ENCODE measurements at places on chromosomes 7 and 10.

- DNase-seq: no peak
Measured at GRCh38 chr7:155428171-155428834, 29.6 kb upstream of the EN2 start.

- no peak for DNase-seq
Measured at GRCh38 chr10:10418387-10418786, 599.3 kb upstream of the CELF2 start.

GRCh38 chr10:78920011-78920410 lies 148.8 kb upstream of the ZMIZ1 start:
- DNase-seq: no peak

DNA sequence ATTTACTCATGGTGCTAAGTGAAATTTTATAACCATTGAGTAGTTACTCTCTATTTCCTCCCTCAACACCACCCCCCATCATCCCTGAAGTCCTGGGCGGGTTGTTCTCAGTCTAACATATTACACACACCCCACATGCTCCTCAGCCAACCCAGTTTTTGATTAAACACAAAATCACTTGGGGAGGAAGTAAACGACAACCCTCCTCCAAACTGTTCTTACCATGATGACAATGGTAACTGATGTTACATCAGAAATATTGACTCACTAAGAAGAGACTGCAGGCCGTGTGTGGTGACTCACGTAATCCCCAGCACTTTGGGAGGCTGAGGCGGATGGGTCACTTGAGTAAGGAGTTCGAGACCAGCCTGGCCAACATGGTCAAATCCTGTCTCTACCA lies 44.2 kb downstream of the RAB11FIP2 start:
- DNase-seq: no peak

DNA sequence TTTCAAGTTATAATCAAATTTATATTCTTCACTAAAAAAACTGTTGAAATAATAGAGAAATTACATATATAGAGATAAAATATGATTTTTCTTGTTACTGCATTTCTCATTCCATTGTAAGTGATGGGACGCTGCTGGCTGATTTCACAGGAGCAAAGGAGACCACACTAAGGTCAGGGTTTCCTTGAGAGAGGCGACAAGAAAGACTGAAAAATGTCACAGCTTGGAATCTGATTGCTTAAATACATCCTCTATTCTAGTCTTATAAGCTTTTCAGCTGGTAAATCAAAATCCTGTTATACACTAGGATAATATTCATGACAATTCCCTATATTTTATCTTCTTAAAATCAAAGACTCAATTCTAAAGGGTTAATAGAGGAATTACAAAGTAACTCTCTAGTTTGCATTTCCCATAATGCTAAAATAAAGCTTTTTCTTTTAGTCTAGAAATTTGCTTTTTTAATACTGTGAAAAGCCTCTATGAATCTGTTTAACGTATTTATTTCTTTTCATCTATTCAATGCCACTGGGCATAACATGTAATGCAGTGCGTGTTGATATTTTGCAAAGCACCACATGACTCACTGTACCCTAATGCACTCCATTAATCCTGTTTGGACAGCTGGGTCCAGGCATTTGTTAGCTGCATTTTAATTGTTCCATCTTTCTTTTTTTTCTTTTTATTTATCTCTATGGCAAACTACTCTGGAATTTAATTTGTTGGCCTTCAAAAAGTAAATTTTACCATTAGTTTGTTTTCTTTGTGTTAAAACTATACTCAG lies 81.7 kb downstream of the RNF32 start:
- DNase-seq: no peak

DNA sequence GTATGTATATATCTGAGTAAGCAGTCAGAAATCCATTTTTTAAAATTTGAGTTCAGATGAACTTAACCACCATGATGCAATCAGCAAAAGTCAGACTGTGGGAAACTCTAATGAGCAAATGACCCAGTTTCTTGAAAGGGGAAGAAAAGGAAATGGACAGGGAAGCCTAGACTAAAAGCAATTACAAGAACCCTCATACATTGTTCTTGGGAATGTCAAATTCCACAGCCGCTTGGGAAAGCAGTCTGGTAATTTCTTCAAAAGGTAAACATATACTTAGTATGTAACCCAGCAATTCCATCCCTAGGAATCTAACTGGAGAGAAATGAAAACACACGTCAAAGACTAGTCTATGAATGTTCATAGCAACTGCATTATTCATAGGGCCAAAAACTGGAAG lies 16.4 kb upstream of the FOXK1 start:
- DNase-seq: no peak

GRCh38 chr7:100477871-100478267 lies 1.1 kb downstream of the TSC22D4 start:
- DNase-seq: no peak

All from WERI-Rb-1 (cell line).